ENCODE measurements at places on chromosomes 3 and 15. TPM values are rescaled to one million over a fixed set of nuclear protein-coding genes. Genes with fewer than 3 reads are reported as not detected.

DNA sequence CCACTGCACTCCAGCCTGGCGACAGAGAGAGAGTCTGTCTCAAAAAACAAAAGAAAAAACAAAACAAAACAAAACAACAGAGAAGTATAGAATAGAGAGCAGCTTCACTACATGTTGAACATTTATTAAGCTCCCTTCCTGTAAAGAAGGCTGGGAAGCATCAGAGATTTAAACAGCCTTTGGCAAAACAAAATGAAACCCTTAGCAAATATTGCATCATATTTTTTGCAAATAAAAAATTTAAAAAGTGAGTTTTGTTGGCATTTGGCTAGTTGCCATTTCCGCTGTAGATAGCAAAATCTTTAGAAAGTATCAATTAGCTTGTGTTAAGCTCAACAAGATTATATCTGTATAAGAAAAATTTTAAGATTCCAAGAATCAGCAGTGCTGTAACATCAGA lies 151.2 kb downstream of the SERPINI1 start:
- H3K4me1 ChIP-seq, result peaks cover 4% of the 10 kb centered on the region
- H3K4me3 ChIP-seq, result no peak overlapping the region
- DNase-seq, result no peak
- H3K27ac ChIP-seq, result no peak overlapping the region

ZSCAN29 gene
- total RNA-seq, result 30.4 TPM

DNA sequence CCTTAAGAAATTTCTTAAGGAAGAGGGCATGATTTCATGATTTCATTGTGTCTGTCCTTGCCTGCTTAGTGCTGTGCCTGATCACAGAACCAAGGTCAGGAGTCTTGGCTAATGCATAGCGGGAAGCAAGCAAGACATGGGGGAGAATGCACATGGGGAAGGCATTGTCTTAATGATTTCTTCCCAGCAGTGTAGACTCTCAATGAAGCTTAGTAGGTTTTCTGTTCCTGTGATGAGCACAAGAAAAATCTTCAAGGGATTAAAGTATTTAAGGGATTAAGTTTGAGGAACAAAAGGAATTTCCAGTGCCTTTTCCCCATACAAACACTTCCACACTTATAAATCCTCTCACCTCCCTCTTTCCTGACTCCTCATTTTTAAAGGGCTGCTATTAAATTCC lies 46.9 kb upstream of the SEMA6D start:
- H3K4me3 ChIP-seq, result no peak overlapping the region
- DNase-seq, result no peak
- no peaks in the 10 kb centered on the region for H3K4me1 ChIP-seq
- H3K27ac ChIP-seq, result no peak overlapping the region

LRRC49 gene
- not detected for total RNA-seq

GRCh38 chr15:55279746-55280351 lies 9.8 kb downstream of the RAB27A start:
- H3K27ac ChIP-seq, result peak overlapping the region; percentile 97
- peaks cover 67% of the 10 kb centered on the region for H3K36me3 ChIP-seq
- DNase-seq, result peak; percentile 66
- peak overlapping the region; percentile 57 for H3K4me3 ChIP-seq
- peaks cover 93% of the 10 kb centered on the region for H3K4me1 ChIP-seq

DNA sequence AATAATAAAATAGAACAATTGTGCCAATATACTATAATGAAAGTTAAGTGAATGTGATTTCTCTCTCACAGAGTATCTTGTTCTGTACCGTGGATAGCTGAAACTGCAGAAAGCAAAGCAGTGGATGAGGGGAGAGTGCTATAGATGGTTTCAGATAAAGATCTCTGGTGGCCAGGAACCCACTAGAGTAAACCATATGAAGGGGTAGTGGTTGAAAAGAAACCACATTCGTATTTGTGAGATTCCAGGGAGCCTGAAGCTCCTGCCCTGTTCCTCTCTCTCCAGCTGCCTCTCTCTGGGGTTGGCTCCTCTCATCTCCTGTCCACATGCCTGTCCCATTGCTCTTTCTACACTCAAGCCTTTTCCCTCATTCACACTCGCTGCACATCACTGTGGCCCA lies 8.9 kb downstream of the ABHD17C start:
- H3K4me3 ChIP-seq, result no peak overlapping the region
- H3K27me3 ChIP-seq, result peaks cover 31% of the 10 kb centered on the region
- no peak for DNase-seq
- no peaks in the 10 kb centered on the region for H3K4me1 ChIP-seq
- H3K36me3 ChIP-seq, result no peaks in the 10 kb centered on the region

DNA sequence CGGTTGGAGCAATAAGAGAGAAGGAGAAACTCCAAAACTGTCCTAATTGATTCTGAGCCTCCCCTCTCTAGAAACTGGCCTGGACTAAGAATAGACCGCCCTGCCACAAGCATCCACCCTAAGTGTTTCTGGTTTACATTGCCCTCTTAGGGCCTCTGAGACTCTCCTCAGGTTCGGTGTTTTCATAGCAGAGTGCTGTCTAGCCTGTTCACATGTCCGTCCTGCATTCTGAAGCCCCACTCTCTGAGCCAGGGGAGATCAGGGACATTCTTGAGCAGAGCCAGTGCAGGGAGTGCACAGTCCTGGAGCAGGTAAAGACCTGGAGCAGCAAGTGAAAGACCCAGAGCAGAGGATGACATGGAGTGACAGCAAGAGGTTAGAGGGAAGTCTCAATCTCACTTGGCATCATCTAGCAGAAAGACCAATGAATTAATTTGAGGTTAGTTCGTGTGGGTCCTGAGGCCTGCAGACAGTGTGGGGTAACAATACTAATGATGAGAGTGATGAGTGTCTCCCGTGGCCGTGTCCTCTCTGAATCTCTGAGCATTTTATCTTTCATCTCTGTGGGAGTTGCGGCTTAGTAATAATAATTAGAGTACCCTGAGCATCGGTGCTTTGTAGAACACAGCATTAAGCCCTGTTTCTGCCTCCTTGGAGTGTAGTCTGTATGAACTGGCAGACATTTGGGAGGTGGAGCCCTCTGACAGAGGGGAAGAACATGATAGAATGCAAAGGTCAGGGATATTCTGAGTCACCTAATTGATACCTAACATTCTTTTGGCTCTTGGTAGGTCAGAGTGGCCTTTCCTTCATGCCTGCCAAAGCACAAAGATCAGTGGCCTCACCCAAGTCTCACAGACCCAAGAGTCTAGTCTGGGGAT lies 24.6 kb downstream of the MAPKBP1 start:
- no peak overlapping the region for H3K4me3 ChIP-seq
- peaks cover 13% of the 10 kb centered on the region for H3K36me3 ChIP-seq
- no peak overlapping the region for H3K27ac ChIP-seq
- no peak for DNase-seq
- H3K4me1 ChIP-seq, result peaks cover 22% of the 10 kb centered on the region
- H3K27me3 ChIP-seq, result no peaks in the 10 kb centered on the region

- H3K36me3 ChIP-seq, result peaks cover 4% of the 10 kb centered on the region
- H3K4me3 ChIP-seq, result no peak overlapping the region
- DNase-seq, result no peak
- no peak overlapping the region for H3K27ac ChIP-seq
- no peaks in the 10 kb centered on the region for H3K27me3 ChIP-seq
- peaks cover 14% of the 10 kb centered on the region for H3K4me1 ChIP-seq
Measured at GRCh38 chr3:43582866-43583265, 38.9 kb downstream of the ANO10 start.

DNA sequence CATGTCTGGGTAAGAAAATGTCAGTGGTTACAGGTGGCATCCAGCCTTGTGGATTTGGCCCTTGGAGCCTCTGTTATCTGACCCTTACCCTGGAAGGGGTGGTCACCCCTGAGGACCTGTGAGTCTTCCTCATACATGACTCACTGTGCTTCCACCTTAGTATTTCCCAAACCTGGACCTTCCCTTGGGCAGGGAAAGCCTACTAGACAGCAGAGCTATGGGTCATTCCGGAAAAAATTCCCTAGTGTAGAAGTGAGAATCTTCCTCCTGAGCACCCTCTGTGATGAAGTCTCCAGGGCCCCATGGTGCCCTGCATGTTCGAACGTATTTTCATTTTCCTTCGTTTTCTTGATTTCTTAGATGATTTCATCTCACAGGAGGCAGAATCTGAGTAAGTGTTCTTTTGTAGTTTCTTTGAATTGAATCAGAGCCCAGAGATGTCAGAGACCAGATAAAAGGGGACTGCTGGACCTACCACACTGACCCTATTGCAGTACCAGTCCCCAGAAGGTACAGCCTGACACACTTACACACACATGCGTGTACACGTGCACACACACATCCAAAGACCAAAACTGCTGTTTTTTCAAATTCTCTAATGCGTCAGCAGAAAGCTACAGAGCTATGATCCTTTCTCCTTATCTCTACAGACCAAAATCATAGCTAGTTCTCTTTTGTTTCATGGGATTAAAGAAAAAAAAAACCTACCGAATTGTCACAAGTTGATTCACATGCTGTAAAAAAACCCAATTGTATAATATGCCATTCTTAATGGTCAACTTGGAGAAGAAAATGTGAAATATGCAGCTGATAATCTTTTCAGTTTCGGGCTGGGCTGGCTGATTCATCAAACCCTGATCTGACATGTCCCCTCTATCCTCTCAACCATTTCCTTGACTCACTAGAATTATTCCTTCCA lies 50.5 kb upstream of the ARHGEF3 start:
- no peaks in the 10 kb centered on the region for H3K27me3 ChIP-seq
- H3K4me3 ChIP-seq, result no peak overlapping the region
- DNase-seq, result no peak
- H3K27ac ChIP-seq, result no peak overlapping the region
- H3K4me1 ChIP-seq, result peaks cover 21% of the 10 kb centered on the region
- H3K36me3 ChIP-seq, result peaks cover 31% of the 10 kb centered on the region

DNA sequence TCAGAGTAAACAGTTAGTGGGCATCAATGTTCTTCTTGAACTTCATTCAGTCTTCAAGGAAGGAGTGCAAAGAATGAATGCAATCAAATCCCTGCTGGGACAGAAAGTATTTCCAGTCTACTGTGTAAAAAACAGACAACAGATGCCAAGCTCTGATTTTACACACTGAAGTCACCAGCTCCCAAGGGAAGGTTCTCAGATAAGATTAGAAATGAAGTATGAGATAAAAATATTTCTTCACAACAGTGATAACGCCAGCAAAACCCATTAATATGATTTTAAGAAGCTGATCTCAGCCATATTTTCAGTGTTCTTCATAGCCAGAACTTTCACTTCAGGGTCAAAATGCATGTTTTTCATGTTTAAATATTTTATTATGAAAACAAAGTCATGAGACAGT lies 265.6 kb downstream of the CTNNB1 start:
- no peaks in the 10 kb centered on the region for H3K27me3 ChIP-seq
- no peak for DNase-seq
- no peak overlapping the region for H3K27ac ChIP-seq

DNA sequence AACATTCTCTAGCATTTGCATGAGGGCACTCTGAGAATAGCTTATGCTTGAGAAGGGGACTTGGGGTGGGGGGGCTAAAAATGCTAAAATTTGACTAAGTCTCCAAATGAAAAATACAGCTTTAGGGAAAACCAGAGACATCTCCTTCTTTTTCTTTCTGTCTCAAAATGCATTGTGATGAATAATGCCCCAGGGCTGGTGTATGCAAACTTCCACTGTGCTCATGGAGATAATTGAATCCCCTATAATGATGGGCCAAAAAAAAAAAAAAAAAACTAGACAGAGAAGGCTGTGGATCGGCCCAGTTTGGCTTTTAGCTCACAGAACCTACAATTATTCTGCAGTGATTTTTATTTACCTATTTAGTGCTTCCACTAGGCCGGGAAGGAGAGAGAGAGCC lies 147.9 kb upstream of the RORA start:
- no peak overlapping the region for H3K27ac ChIP-seq
- DNase-seq, result no peak
- no peaks in the 10 kb centered on the region for H3K4me1 ChIP-seq
- no peaks in the 10 kb centered on the region for H3K36me3 ChIP-seq
- H3K4me3 ChIP-seq, result no peak overlapping the region
